ENCODE measurements at places on chromosomes 5 and 9.
A peak's percentile ranks its signal among the peaks of the same experiment; 100 is the strongest.

DNA sequence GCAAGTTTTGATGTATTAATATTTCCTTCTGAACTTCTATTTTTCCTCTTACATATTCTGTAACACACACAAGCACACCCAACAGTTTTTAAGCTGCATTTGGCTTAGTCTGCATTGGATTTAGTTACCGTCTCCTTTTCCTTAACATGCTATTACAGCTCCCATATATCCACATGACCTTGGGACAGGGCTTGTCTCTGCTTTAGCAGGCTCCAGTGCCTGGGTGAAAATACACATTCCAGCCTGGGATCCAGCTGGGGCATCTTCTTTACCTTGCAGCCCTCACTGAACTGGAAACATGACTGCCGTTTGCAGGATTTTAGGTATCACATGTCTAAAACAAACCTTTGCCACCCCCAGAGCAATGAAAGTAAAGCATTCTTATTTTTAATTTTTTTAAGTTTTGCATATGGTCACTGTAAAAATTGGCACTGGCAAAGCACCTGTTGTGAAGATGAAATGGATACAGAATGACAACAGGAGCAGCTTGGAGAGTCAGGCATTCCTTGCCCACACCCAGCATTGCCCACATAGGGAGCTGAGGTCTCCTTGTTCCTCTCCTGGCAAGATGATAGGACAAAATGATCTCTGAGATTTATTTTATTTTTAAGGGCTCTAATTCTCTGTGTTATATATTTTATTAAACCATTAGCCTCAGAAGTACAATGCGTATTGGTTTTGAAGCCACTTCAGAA, 4.0 kb downstream of the GADD45G start:
- DNase-seq: no peak

GRCh38 chr5:124876566-124876965, 130.1 kb upstream of the ZNF608 start:
- no peak for DNase-seq

- DNase-seq: no peak
Measured at GRCh38 chr9:91549177-91549576, 125.5 kb upstream of the NFIL3 start.

GRCh38 chr9:112119225-112120029, 55.7 kb downstream of the SUSD1 start:
- no peak for DNase-seq

- DNase-seq: no peak
Measured at GRCh38 chr5:113061846-113062780, 85.5 kb downstream of the DCP2 start.

DNA sequence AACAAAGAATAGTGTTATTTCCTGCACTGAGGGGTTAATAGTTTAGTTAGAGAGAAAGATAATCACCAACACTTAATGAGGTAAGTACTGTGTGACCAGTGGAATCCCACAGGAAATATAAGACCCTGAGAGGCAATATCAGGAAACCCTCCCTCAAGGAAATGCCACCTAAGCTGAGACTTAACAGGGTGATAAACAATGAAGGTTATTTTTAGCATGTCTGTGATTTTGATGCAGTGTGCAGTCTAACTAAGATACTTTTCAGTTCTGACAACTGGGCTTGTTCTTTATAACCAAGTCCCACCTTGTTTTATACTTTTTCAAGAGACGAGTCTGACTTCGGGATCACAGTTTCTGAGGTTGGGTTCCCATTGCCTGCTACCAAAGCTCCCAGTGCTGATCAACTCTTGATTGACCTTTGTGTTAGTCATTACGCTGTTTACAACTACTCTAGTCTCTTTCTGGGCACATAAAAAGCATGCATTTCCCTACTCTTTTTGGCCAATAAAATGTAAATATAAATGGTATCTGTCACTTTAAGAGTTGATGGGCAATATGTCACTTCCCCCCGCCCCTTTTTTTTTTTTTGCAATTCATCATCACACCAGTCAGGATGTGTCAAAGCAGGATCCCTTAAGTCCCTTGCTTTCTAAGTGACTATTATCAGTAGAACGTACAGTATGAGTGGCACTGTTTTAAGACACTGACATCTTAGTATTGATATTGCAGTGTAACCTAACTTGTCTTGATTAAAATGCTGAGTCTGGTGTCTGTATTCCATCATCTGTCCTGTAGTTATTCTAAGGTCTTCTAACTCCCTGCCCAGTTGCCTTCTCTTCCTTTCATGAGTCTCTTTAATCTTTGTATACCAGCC, 31.4 kb downstream of the C6 start:
- no peak for DNase-seq

DNA sequence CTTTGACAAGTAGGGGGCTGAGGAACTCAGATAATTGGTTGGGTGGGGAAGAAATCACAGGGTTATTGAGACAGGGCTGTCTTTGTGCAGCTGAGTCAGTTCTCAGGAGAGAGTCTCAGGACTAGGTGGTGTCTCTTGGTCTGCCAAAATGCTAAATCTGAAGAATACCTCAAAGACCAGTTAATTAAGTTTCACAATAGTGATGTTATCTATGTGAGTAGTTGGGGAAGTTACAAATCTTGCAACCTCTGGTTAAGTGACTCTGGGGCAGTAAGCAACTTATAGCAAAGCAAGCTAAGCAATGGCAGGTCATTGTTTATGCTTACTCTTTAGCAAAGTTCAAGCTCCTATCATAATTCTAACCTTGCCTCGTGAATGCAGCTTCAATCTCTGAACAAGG, 53.6 kb downstream of the GIN1 start:
- no peak for DNase-seq

GRCh38 chr5:78974011-78974410, 11.1 kb downstream of the ARSB start:
- no peak for DNase-seq

GRCh38 chr5:131488463-131488862, 146.6 kb downstream of the RAPGEF6 start:
- no peak for DNase-seq

DNA sequence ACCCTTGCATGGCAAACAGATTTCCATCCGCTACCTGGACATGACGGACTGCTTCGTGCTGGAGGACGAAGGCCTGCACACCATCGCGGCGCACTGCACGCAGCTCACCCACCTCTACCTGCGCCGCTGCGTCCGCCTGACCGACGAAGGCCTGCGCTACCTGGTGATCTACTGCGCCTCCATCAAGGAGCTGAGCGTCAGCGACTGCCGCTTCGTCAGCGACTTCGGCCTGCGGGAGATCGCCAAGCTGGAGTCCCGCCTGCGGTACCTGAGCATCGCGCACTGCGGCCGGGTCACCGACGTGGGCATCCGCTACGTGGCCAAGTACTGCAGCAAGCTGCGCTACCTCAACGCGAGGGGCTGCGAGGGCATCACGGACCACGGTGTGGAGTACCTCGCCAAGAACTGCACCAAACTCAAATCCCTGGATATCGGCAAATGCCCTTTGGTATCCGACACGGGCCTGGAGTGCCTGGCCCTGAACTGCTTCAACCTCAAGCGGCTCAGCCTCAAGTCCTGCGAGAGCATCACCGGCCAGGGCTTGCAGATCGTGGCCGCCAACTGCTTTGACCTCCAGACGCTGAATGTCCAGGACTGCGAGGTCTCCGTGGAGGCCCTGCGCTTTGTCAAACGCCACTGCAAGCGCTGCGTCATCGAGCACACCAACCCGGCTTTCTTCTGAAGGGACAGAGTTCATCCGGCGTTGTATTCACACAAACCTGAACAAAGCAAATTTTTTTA, 242.9 kb downstream of the MARCHF11 start:
- no peak for DNase-seq

GRCh38 chr9:93244510-93245436, 60.8 kb downstream of the WNK2 start:
- no peak for DNase-seq

GRCh38 chr9:137477778-137478612, 18.9 kb upstream of the NSMF start:
- DNase-seq: no peak

- no peak for DNase-seq
Measured at GRCh38 chr5:4518903-4519672, 621.0 kb upstream of the ADAMTS16 start.

DNA sequence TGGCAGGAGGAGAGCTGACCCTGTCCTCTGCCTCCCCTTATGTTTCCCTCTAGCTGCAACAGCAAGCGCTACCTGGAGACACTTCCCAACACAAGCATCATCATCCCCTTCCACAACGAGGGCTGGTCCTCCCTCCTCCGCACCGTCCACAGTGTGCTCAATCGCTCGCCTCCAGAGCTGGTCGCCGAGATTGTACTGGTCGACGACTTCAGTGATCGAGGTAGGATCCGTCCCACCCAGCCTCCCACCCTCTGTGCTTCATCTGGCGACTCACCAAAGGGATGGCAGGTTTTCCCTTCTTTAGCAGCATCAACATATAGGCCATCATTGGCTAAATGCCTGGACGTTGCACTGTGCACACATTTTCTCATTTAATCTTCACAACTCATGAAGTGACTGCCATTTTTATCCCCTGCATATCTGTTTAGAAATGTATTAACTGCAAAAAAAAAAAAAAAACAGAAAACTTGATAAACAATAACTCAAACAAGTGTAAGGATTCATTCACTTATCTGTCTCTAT, 116.2 kb upstream of the SAP30L start:
- no peak for DNase-seq

DNA sequence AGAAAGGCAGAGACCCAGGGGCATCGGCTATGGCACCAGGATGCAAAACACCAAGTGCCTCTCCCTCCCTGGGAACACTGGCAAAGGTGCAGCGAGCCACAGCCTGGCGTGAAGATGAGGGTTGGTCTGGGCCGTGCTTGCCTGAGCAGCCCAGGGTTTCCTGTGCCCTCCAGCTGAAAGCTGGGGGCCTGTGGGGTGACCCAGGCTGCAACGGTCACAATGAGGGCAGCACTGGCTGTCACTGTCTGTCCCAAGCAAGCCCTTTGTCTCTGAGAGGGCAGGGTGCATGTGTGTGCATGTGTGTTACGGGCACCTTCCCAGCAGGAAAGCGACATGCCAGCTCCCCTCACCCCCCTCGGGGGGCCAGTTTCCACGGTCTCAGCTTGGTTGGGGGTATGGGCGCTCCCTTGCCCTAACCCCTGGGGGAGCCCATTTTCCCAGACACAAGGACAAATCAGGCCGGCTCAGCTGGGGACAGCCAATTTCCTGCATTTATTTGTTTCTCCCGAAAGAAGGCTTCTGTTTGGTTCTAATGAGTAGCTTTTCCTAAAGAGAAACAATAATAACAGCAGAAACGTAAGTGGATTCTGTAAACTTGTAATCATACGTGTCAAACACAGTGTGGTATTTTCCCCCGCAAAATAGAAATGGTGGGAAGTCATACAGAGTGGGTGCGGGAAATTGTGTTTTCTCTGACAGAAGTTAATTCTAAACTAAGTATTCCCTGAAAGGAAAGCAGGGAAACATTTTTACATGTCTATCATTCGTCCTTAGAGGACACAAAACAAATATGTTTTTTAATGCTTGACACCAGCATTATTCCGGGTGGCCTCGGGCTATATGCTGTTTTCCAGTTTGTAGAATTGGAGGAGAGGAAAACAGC, 21.3 kb downstream of the MRPL36 start:
- DNase-seq: no peak

GRCh38 chr5:87899208-87899661, 369.4 kb downstream of the TMEM161B start:
- no peak for DNase-seq

DNA sequence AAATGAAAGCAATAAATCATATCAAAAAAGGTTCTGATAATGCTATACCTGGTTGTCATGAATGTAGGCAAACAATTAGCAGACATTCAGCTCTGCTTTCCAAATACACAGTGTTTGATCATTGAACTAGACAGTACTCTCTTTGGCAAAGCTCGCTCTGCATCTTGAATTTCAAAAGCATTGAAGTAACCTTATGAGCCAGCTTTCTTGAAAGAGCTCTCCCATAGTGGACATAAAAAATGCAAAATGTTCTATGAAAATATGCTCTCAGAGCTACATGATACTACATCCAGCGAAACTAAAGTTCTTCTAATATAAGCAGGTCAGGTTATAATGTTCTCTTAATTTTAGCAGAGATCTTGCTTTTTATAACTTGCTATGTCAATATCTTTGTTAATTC, 533.4 kb downstream of the CSNK1G3 start:
- DNase-seq: no peak

DNA sequence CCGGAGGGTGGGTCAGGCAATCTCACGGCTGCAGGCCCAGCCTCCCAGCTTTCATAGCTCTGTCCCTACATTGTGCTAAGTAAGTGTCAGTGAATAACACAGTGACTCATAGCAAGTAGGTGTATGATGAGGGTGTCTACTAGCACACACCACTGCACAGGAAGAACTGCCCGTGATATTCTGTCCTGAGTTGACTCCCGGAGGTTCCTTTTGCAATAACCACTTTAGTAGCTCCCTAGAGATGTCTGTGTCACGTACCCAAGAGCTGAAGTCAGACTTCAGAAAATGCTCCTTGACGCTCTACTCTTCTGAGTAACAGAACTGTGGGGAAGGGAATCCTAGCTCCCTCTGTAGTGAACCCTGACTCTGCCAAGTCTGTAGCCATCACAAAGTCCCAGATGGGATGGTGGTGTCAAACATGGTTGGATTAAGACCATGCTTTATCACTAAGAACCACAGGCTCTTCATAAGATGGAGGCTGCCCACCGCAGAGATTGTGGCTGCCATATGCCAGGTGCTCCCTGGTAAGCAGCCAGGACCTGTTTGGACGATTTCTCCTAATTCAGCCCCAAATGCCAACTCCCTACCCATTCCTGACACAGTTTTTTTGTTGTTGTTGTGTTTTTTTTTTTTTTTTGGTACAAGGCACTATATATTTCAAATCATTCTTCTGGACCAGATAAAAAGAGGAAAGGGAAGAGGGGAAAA, 352.6 kb upstream of the PANK3 start:
- DNase-seq: no peak

GRCh38 chr5:163569284-163569683, 63.9 kb downstream of the MAT2B start:
- DNase-seq: peak; percentile 35

- no peak for DNase-seq
Measured at GRCh38 chr5:52181403-52181802, 606.3 kb upstream of the ITGA1 start.

DNA sequence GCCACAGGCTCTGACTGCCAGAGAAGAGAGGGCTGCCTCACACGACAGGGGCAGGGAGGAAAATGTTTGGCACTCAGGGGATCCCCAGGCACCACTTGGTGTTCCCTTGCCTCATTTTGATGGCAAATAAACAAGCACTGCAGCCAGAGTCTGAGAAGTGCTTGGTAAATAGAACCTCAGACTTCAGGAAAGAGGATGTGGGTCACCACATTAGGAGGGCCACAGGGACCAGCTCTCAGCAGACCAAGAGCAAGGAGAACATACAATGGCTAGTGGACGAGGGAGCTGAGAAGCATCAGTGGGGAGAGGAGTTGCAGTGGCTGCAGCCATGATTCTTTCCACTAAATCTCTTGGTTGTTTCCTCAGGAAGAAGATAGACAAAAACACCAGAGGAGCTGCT, 413.9 kb downstream of the GADD45G start:
- DNase-seq: no peak
